Right renal pelvis (tissue), 4 donors: ENCODE measurements at places on chromosomes 5 and 9. TPM values are rescaled to one million over a fixed set of nuclear protein-coding genes. Genes with fewer than 3 reads are reported as not detected.

GRCh38 chr9:130042885-130043653, at the start of gene FNBP1:
TSS of gene FNBP1 (minus strand) at chr9:130043189. CDS start at chr9:130042975, 214 bp downstream.
- peak; percentile 74 for DNase-seq

GRCh38 chr5:994821-995220, 13.8 kb upstream of the NKD2 start:
- DNase-seq: no peak

- DNase-seq: no peak
Observed at GRCh38 chr5:56142614-56143372, 90.3 kb downstream of the ANKRD55 start.

DNA sequence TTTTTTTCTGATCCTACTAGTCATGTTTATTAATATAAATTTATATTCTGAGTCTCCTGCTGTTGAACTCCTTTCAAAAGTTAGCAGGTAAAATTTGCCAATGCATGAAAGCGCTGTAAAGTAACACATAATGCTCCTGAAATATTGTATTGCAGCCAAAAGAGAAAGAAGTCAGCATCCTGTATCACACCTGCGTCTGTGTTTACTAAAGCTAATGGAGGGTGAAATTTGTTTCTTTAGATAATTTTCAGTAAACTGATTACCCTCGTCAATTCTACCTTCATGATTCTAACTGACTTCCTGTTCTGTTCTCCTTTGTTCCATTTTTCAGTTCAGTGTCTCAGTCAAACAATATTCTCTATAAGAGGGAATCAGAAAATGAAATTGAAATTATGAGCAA, 415.4 kb downstream of the CDH9 start:
- no peak for DNase-seq

DNA sequence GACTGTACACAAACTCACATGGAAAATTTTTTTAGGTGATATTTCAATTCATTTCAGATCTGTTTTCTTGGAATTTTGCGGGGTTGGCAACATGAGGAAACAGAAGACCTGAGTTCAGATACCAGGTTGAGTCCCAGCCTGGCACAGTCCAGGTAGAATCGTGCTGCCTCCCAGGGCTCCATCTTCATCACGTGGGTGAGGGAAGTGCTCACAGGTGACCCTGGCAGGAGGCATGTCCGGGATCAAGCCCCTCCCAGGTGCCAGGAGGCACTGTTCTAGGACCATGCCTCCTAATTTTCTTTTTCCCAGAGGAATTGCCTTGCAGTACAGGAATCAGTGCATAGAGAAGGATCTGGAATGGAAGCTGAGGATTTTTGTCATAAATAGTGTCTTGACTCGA, 318.3 kb upstream of the IRX4 start:
- no peak for DNase-seq

DNA sequence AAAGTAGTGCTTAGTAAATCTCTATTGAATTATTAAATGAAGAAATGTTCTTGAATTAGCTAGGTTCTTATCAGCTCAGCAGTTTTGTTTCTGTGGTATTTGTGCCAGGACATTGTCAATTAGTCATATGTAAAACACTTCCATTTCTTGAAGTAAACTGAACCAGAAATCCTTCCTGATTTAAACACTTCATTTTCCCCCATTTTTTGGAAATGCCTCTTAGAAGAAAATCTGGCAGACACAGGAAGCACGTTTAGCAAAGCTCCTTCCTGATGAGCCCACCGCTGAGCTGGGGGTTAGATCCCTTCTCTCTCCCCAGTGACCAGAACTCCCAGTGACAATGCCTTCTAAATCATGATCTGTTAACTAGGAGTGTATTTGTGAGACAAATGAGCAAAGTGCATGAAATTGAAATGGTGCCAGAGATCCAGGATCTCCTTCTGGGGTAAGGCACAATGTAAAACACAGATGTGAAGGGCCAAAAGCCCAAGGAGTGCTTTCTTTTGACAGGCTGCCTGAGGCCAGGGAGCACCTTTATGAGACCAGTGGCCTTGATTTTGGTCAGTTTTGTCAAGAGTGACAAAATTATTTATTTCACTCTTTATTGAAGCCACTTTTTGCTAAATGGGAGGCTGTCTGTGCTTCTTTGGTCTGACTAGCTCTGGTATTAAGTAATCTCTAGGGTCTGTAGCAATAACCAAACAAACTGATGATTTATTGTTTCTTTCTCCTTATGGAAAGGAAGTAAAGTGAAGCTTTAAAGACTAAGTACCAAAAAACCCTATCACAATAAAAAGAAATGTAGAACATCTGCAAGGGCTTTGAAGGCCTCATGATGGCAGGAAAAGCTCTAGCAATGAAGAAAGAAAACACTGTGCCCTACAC, 25.5 kb upstream of the RUSC2 start:
- no peak for DNase-seq

GRCh38 chr9:100306283-100306682, 46.5 kb downstream of the TEX10 start:
- DNase-seq: no peak

DNA sequence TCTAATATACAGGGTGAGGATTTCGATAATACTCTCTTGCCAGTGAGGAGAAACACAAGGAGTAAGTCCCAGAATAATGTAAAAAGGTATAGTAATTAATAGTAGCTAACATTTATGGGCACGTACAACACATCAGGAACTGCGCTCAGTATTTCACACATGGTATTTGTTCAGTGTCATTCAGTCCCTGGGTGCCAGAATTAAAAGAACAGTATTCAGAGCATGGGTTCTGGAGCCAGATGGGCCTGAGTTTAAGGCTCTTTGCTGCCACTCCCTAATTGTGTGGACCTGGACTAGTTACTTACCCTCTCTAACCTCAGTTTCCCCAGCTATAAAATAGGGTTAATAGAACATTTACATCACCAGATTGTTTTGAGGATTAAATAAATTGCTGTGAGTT, 16.3 kb downstream of the OSTF1 start:
- DNase-seq: no peak

DNA sequence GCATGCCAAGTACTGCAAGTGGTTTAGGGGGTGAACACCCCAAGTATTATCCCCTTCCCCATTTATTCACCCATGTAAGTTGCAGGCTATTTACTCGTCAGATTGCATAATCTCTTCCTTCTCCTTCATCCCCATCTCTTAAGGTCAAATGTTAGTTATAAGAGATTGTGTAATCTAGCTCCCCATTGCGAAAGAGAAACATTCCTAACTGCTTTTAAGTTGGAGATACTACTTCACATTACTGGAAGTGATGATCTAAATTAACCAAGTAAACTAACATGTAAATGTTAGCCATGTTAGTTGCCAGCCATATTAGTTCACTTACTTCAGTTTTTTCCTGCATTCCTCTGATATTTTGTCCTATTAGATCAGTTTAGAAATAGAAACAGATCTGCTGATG, 262.3 kb downstream of the TAF11L14 start:
- DNase-seq: no peak

DNA sequence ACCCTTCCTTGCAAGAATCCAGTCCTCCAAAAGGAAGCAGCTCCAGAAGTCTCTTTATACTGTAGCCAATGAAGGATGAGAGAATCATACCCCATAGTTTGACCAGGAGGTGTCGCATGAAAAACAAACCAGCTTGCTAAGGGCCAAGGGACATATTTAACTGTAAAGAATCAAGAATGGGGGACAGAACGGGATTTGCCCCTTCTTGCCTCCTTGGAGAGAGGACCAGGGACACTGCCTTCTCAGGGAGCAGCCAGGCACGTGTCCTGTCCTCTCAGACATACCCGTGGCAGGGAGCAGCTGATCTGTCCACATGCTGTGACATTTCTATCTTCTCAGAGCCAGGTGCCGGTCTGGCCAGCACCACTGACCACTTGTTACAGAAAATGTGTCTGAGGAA, 11.7 kb downstream of the PRUNE2 start:
- DNase-seq: no peak

DNA sequence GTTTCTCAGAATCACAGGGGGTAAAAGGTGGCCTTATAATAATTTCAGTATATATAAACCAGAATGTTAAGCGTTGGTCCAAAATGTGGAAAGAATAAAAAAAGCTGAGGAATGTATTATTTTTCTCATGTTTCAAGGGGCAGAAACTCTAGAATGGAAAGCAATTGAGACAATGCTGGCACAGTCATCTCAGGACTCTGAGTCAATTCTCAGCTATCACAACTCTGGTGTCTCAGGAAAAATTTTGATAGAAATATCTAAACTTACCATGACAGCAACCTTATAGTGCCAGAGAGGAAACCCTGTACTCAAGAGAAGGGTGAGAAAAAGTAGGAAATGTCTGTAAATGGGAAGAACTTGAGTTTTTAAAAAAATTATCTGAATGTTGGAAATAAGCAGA, 1189.4 kb upstream of the NUDT12 start:
- DNase-seq: no peak

- no peak for DNase-seq
Observed at GRCh38 chr5:168987543-168988300, 313.2 kb downstream of the SLIT3 start.

DNA sequence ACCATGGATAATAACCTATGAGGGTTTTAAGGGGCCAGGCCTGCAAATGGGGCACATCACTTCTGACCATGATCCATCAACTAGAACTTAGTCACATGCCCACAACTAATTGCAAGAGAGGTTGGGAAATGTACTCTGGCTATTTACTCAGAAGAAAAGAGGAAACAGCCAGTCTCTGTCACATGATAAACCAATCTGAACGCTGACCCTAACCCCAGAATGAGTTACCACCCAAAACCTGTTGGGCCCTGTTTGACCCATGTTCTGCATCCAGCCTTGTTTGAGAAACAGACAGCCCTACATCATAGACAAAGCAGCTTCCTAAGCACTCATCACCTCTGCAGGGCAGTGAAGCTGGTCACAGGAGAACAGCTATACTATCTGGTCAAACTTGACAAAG, 5.8 kb downstream of the MACROH2A1 start:
- no peak for DNase-seq

- no peak for DNase-seq
Observed at GRCh38 chr5:175603987-175604739, 53.7 kb upstream of the HRH2 start.

GRCh38 chr9:113687680-113688371, 188.3 kb upstream of the ZNF618 start:
- DNase-seq: no peak

DNA sequence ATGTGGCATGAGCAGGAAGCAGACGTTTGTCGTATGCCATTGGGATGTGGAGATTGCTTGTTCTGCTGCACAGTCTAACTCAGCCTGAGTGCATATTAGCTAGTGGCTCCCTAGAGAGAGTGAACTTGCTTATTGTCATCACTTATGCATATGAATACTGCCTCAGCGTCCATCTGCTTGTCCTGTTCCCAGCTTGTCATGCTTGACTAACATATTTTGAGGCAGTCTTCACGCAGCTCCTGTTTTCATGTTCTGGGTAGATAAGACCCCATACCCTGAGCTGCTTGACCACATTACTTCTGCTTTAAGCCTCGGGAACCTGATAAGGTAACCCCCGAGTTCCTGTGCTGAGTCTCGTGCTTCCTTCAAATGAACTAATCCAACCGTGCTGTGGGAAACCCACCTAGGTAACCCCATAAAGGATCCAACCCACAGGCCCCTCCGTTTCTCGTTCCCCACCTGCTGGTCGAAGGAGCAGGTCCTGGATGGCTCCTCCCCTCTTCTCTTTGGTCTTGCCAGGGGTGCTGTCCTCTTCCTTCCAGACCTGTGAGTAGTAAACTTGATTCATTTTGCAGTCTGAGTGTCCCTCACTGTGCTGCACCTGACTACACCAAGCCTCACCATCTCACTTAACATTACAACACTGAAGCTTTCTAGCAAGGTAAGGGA, 25.0 kb downstream of the ANKRD33B start:
- no peak for DNase-seq

- DNase-seq: no peak
Observed at GRCh38 chr5:1312206-1312605, 17.3 kb upstream of the TERT start.

- DNase-seq: no peak
Observed at GRCh38 chr5:1255081-1255561, 29.9 kb downstream of the SLC6A18 start.

- DNase-seq: no peak
Observed at GRCh38 chr9:16028548-16028947, 475.7 kb downstream of the CCDC171 start.

DNA sequence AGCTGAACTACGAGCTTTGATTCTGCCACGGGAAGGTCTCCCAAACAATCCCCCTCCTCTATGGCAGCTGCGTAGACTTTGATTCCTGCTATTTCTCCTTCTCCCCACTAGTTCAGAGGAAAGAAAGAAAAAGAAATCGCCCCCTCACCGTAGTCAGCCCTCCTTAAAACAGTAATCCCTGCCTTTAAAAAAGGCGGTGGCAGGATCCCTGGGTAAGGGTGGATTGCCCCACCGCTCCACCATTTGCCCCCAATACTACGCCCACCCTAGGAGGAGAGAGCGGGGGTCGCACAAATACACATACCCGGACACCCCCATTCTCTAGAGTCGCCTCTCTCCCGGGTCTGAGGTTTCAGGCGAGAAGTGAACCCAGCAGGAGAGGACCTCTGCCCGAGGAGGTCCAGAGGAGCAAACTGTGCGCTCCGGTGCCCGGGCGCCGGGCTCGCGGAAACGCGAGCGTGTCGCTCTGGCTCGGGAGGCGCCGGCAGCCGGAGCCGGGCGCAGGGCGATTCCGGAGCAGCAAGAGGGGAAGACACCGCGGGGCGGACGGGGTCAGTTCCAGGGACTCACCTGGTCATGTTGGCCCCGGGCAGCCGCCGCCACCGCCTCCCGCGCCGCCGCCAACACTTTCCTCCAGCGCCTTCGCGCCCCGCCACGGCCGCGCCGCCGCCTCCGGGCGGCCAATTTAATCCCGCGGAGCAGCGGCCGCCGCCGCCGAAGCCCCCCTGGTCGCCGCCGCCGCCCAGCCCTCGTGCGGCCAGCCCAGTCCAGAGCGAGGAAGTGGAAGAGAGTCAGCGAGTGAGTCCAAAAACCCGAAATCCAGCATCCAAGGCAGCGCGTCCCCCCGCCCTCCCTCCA, 1057.7 kb upstream of the DMAC1 start:
- no peak for DNase-seq

- no peak for DNase-seq
Observed at GRCh38 chr9:129811967-129812363, 9.0 kb downstream of the TOR1B start.

The ZNF366 gene
- 4.1 TPM for polyA plus RNA-seq

The ADRB2 gene
- polyA plus RNA-seq: 0.41 TPM

The TSSK1B gene
- 0.05 TPM for polyA plus RNA-seq

The UNC5A gene
- polyA plus RNA-seq: 0.14 TPM

The SPINK9 gene
- not detected for polyA plus RNA-seq

The TOR1A gene
- polyA plus RNA-seq: 46.4 TPM

The GDA gene
- 0.34 TPM for polyA plus RNA-seq

The GHR gene
- 25.7 TPM for polyA plus RNA-seq

The INSYN2B gene
- 1.5 TPM for polyA plus RNA-seq

The SPINK13 gene
- polyA plus RNA-seq: not detected

The GPSM1 gene
- polyA plus RNA-seq: 33.3 TPM

The KDM4C gene
- polyA plus RNA-seq: 16.4 TPM

The CNTNAP3B gene
- polyA plus RNA-seq: 13.9 TPM

The ANKRD34B gene
- 0.11 TPM for polyA plus RNA-seq

The TMC1 gene
- polyA plus RNA-seq: 0.99 TPM

The OTP gene
- polyA plus RNA-seq: not detected

The TOR1B gene
- 20.0 TPM for polyA plus RNA-seq

The SNCB gene
- polyA plus RNA-seq: 0.14 TPM

The NUTM2F gene
- polyA plus RNA-seq: not detected

The PDE8B gene
- 4.9 TPM for polyA plus RNA-seq
